ENCODE measurements at places on chromosomes 7 and 10. TPM values are rescaled to one million over a fixed set of nuclear protein-coding genes. Genes with fewer than 3 reads are reported as not detected.

DNA sequence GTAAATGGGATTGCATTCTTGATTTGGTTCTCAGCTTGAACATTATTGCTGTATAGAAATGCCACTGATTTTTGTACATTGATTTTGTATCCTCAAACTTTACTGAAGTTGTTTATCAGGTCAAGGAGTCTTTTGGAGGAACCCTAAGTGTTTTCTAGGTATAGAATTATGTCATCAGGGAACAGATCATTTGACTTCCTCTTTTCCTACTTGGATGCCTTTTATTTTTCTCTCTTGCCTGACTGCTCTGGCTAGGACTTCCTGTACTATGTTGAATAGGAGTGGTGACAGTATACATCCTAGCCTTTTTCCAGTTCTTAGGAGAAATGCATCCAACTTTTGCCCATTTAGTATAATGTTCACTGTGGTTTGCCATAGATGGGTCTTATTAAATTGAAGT lies 48.8 kb downstream of the ANXA8 start:
- H3K4me1 ChIP-seq: no peaks in the 10 kb centered on the region
- H3K27ac ChIP-seq: no peak overlapping the region
- DNase-seq: no peak
- H3K4me3 ChIP-seq: no peak overlapping the region
- no peaks in the 10 kb centered on the region for H3K36me3 ChIP-seq
- no peaks in the 10 kb centered on the region for H3K27me3 ChIP-seq

DNA sequence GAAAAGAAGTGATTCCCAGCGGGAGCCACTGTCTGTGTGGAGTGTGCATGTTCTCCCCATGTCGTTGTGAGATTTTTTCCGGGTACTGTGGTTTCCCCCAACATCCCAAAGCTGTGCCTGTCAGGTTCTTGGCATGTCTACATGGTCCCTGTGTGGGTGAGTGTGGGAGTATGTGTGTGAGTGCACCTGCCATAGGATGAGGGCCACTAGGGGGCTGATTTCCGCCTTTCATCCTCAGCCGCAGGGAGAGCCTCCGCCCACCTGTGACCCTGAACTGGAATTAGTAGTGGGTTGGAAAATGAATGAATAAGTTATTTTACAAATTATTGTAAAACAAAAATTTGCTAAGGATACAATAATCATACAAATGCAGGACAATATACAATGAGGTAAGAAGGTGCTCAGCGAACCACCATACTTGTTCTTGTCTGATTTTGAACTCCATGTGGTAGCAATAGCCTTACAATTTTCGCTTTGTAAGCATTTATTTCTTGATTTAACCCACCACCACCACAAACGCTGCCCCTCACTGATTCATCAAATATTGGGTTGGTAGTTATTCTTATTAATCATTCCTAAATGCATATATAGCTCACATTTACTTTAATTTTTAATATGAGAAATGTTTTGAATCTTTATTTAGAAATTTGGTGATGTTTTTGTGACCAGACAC lies 641.2 kb upstream of the VSTM2A start:
- no peaks in the 10 kb centered on the region for H3K27me3 ChIP-seq
- no peaks in the 10 kb centered on the region for H3K4me1 ChIP-seq
- no peak for DNase-seq
- H3K4me3 ChIP-seq: no peak overlapping the region
- H3K36me3 ChIP-seq: no peaks in the 10 kb centered on the region

DNA sequence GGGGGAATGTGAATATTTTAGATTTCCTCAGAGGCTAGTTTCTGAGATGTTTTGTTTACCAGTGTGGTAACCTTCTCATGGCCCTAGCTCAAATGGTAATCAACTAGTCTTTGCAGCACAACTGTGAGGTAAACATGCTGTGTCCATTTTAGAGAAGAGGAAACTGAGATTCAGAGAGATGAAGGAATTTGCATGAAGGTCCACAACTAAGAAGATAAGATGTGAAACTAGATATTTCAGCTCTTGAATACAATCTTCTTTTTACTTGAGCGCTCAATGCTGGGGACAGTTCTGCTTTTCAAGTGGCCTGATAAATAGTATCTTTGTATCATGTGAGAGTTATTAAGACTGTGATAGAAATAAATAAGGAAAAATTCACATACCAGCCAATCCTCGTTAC lies 245.4 kb downstream of the AUTS2 start:
- no peak overlapping the region for H3K27ac ChIP-seq
- no peak overlapping the region for H3K4me3 ChIP-seq
- no peaks in the 10 kb centered on the region for H3K27me3 ChIP-seq

- no peak overlapping the region for H3K4me3 ChIP-seq
- no peaks in the 10 kb centered on the region for H3K4me1 ChIP-seq
- H3K27ac ChIP-seq: no peak overlapping the region
- no peaks in the 10 kb centered on the region for H3K27me3 ChIP-seq
- no peak for DNase-seq
- no peaks in the 10 kb centered on the region for H3K36me3 ChIP-seq
Measured at GRCh38 chr7:108863227-108863848, 293.7 kb downstream of the DNAJB9 start.

DNA sequence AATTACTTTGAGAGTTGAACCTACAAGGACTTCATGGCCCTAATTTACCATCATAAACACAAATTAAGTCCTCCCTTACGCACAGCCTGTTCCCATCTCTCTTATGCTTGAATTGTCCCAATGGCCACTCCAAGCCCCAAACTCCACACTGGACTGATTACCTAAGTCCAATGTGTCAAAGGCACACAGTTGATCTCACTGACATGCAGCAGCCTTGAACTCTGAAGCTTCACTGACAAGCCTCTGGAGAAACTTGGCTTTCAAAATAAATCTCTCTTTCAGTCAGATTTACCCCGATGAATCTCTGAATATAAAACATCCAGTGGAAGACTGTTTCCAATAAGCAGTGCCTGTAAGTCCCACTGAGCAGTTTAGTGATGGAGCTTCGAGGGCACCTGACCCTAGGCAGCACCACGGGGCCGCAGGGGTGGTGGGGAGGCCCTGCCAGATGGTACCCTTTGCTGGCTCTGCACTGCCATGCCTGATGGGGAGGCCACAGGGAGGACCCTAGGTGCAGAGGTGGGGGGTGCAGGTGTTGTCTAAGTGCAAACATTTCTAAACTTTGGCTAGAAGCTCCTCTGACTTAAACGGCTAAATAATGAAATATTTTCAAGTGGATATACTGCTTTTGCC lies 3.3 kb upstream of the MAT1A start:
- DNase-seq: no peak
- no peaks in the 10 kb centered on the region for H3K36me3 ChIP-seq
- no peak overlapping the region for H3K4me3 ChIP-seq
- no peaks in the 10 kb centered on the region for H3K27me3 ChIP-seq
- H3K4me1 ChIP-seq: no peaks in the 10 kb centered on the region

The CELF2 gene
- total RNA-seq: 46.2 TPM

The CLCN1 gene
- 0.28 TPM for total RNA-seq

The PDE6C gene
- total RNA-seq: not detected

All from spinal cord (tissue), 10 donors.